ENCODE measurements at places on chromosomes 3 and 15.

DNA sequence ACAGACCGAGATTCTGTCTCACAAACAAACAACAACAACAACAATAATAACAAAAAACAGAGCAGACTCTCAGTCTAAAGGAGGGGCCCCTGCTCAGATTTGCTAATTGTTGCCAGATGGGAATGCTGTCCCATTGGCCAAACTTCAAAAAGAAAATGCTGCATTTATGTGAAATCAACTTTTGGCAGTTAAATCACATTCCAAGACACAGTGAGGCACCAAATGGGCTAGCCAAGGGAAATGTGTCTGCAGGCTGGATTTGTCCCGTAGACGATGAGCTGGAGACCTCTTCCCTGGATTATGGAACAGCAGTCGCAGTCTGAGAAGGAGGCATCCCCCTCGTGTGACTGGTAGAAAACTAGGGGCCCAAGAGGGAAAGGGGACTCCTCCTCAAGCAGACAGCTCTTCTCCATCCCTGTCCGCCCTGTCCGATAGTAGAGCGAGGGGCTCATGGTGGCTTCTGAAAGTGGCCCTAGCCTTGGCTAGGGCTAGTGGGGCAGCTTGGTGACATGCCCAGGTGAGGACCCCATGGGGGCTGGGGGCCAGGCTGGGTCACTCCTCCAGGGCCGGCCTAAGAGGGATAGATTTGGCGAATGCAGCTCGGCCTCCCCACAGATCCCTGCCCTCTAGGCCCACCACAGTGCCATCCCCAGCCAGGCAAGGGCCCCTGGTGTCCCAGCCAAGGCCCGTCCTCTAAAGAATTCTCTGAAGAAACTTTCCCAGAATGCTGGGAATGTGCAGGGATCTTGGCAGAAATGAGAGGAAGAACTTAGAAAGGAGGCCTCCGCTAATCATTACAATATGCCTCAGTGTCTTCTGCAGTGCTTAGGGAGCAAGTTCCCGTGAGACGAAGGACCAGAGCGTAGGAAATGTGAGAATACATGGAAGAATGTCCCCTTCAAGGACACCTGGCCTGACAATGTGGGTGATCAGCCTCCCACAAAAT is 2.0 kb downstream of the SLC22A14 start:
- DNase-seq = no peak

DNA sequence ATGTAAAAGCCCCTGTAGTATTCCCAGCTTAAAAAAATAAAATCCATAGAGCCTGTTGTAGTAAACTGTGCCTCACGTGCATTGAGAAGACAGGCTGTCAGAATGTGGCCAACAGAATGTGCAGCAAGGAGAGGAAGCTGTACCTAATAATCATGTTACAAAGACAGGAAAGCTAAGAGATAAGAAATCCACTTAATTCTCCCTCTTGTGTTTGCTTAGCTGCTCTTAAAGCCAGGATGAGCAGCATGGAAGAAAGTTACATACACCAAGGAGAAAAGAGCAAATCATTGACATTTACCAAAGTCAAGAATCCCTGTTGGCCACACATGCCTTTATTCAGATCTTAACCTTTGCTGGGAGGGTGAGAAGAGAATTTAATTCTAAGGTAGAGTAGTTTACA is 85.9 kb downstream of the TNIK start:
- no peak for DNase-seq

DNA sequence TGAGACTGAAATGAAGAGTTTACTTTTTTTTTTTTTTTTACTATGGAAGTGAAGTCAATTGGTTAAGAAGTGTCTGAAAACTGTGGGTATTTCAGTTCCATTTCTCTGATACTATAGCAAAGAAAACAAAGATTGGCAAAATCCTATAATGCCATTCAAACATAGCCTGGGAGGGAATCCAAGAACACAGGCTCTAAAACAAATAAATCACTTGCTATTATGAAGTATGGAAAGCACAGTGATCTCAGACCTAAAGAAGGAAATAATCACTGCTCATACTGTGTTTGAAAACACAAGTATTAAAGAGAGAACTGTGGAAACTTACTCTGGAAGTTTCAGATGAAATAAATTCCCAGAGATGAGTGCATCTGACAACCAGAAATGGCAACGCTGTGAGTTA is 12.0 kb downstream of the SAMMSON start:
- no peak for DNase-seq

GRCh38 chr3:195135917-195136316 is 135.0 kb downstream of the XXYLT1 start:
- DNase-seq = no peak

DNA sequence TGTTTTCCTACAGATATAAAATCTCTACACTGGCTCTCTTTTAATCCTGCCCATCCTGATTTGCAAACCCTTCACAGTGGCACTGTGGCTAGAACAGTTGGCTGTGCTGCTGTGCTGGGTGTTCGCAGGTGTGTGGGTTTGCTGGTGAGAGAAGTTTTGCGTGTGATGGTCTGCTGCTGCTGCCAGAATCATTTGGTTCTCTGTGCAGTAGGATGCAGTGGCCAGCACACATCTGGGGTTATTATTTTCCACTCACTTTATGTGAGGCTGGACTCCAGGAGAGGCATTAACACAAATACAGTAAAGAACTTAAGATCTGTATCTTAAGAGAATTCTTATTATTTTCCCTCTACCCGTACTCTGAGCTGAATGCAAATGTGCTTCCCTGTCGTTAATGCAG is 16.0 kb upstream of the PSMD6 start:
- no peak for DNase-seq

- DNase-seq = no peak
These were observed 1.2 kb downstream of the BRPF1 start for GRCh38 chr3:9732740-9733115.

Measured in activated effector memory CD4-positive, alpha-beta T cell treated with anti-CD3 and anti-CD28 coated beads, Interleukin-2, amount 50 U/mL, for 16 hours (primary cell).